COLO829 (cell line): ENCODE measurements at places on chromosomes 11 and 22.
A peak's percentile ranks its signal among the peaks of the same experiment; 100 is the strongest.

DNA sequence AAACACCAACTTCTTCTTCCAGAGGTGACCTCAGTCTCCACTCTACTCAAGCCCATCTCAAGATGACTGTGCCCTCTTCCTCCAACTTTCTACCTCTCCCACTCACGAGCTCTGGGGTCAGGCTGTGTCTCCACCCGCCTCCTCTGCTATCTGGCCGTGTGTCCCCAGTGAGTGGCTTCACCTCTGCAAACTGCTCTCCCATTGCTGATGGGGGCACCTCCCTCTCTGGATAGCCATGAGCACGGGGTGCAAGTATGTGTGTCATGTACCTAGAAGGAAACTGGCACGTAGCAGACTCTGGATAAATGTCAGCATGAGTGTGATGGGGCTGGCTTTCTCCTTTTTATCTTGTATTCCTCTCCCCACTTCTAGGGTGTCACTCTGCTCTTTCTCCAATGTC is 18.3 kb upstream of the RAC2 start:
- DNase-seq, result no peak

GRCh38 chr11:34439610-34440198 is 970 bp downstream of the CAT start:
- no peak for DNase-seq

DNA sequence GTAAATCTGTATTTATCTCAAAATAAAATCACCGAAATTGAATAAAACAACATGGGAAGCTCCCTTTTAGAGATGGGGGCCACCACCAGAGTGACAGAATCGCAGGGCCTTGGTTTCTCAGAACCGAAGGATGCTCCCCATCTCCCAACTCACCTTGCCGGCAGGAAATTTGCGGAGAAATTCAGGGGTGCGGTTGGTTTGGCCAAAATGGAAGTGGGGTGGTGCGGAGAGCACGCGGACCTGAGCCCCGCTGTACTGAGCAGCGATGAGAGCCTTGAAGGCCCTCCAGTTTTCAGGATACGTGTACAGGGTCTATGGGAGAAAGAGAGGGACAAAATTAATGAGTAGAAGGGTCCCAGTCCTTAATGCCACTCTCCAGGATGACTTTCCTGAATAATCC is 1.3 kb downstream of the EEF1G start:
- DNase-seq, result no peak

DNA sequence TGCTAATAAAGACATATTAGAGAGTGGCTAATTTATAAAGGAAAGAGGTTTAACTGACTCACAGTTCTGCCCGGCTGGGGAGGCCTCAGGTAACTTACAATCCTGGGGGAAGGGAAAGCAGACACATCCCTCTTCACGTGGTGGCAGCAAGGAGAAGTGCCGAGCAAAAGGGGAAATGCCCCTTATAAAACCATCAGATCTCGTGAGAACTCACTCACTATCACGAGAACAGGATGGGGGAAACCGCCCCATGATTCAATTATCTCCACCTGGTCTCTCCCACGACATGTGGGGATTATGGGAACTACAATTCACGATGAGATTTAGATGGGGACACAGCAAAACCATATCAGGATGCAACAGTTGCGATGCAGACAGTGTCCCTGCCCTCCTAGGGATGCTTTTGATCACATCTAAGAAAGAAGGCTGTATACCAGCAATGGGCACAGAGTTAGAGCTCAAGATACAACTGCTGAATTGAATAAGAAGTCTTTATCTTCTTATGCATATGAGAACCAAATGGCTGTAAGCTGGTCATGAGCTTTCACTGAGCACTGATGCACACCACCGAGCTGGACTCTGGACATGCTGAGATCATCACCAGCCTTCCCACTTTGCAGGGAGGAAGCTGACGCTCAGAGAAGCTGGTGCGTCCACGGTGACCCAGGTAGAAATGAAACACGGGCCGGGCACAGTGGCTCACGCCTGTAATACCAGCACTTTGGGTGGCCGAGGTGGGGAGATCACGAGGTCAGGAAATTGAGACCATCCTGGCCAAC is 255.2 kb downstream of the MN1 start:
- DNase-seq, result no peak

- DNase-seq, result no peak
Measured at GRCh38 chr11:133215596-133216230, 316.6 kb downstream of the OPCML start.

DNA sequence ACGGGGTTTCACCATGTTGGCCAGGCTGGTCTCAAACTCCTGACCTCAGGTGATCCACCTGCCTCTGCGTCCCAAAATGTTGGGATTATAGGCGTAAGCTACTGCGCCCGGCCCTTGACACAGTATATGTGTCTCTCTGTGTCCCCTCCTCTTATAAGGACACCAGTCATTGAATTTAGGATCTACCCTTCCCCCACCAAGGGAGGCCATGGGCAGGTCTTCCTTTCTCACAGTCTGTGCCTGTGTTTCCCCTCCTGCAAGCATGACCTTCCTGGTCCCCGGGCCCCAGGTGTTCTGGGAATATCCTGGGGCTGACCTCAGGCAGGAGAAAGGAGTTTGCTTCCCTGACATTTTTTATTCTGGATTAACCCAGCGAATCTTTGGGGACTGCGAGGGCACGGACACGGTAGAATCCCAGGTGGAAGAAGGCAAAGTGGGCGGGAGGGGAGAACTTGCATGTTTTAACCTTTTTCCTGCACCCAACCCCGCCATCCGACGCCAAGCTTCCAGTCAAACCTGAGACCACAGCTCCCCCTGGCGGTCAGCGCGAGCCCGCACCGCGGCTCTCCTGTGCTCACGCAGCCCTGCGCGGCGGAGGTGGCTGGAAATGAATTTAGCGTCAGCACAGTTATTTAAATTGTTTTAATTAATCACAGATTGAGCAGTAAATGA is 42.1 kb upstream of the ISX start:
- peak; percentile 66 for DNase-seq

- DNase-seq, result no peak
Measured at GRCh38 chr11:47192111-47192510, 5.9 kb upstream of the PACSIN3 start.

GRCh38 chr11:128182844-128183243 is 404.5 kb downstream of the ETS1 start:
- no peak for DNase-seq

GRCh38 chr22:36156515-36157419 is 3.8 kb downstream of the APOL3 start:
- DNase-seq, result peak; percentile 56

- no peak for DNase-seq
Measured at GRCh38 chr22:38728871-38729796, 23.4 kb downstream of the GTPBP1 start.

DNA sequence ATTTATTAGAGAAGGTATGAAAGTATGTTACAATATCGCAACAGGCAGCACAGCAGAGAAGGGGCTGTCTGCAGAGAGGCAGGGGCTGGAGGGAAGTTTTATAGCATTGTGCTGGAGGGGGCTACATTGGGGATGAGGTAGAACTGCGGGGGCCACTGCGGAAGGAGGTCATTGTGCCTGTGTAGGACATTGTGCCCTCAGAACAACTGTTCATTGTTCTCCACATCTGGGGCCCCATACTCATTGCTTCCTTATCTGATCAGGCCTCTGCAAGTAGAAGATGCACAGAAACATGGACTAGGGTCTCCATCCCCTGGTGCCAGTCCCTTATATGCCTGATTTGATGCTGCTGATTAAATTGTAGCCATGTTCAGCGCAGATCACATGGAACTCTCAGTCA is 12.1 kb downstream of the NADSYN1 start:
- no peak for DNase-seq

DNA sequence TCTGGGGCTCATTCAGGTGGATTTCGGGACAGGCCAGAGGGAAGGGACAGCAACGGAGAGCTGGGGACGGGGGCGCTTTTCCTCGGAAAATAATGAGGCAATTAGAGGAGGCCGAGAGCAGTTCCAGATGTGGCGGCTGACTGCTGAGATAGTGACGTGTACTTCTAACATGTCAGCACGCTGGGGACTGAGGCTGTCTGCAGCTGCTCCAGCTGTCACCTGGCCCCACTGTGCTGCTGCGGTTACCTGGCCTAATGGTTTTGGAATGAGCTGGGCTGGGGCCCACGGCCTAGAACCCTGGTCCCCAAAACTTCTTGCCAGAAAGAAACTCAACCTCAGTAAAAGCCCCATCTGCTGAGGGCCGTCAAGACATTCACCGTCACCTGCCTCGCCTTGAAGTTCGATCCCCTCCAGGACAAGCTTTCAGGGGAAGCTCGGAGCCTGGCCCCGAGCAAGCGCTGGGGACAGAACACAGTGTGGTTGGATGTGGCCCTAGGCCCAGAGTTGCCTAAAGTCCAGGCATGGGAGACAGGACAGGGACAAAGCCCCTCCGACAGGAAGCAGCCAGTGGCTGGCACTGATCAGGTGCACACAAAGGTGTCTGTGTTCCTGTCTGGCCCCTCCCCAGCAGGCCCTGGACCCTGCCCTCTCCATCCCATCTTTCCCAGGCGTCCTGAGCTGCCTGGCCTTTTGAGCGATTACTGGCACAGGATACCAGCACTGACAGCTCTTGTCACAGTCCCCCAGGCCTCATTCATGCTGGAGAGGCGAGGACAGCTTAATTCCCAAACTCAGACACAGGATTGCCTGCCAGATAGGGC is 22.1 kb downstream of the RPUSD4 start:
- DNase-seq, result no peak

DNA sequence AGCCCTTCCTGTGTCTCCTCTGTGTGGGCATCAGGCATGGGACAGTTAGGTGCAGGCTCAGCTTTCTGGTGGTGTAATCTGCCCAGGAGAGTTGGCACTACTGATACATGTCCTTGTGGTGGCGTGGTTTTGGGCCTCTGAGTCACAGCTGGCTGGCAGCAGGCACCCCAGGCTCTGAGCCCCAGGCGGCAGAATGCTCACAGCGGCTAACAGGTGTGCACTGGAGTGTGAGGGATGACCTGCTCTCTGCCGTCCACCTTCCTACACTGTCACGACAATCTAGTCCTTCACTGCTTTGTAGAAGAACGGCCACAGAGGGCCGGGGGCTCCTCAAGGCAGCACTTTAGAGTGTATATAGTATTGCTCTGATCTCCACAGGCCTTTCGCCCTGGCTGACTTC is 100.3 kb upstream of the PITPNB start:
- DNase-seq, result no peak

GRCh38 chr11:116879800-116880625 is 42.6 kb upstream of the APOA1 start:
- peak; percentile 58 for DNase-seq

- peak; percentile 39 for DNase-seq
Measured at GRCh38 chr11:123580557-123581275, 73.7 kb downstream of the SCN3B start.

- no peak for DNase-seq
Measured at GRCh38 chr11:86749376-86749775, 51.0 kb upstream of the PRSS23 start.

- no peak for DNase-seq
Measured at GRCh38 chr22:30908051-30908461, 60.5 kb downstream of the MORC2 start.

- DNase-seq, result no peak
Measured at GRCh38 chr22:44068422-44069191, 44.5 kb downstream of the PARVB start.

GRCh38 chr11:84722583-84723108 is 904.5 kb downstream of the DLG2 start:
- no peak for DNase-seq

GRCh38 chr22:39693943-39694500 is 123.5 kb downstream of the CACNA1I start:
- no peak for DNase-seq
